Stimulated activated effector memory CD8-positive, alpha-beta T cell treated with anti-CD3 and anti-CD28 coated beads, Interleukin-12 subunit alpha, Interleukin-12 subunit beta, amount 100 ng/mL, for 72 hours (primary cell): ENCODE measurements at places on chromosomes 5 and 9.

DNA sequence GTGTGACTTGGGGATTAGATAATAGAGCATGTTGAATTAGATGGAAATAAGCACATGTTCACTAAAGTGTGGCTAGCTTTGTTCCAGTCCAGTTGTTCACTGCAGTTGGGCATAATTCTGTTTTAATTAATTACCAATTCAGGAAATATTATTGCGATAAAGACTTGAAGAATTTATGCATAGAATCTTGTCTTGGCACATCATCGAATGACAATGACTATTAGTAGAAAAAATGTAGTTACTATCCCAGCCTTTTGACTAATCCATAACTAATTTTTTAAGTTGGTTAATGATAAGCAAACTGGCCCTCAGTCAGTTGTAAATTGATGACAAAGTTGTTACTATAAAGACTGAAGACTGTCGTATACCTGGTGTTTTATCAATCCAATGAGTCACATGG is 10.5 kb downstream of the LNPEP start:
- no peak for DNase-seq

GRCh38 chr9:38371495-38371894 is 21.0 kb upstream of the ALDH1B1 start:
- DNase-seq = no peak

DNA sequence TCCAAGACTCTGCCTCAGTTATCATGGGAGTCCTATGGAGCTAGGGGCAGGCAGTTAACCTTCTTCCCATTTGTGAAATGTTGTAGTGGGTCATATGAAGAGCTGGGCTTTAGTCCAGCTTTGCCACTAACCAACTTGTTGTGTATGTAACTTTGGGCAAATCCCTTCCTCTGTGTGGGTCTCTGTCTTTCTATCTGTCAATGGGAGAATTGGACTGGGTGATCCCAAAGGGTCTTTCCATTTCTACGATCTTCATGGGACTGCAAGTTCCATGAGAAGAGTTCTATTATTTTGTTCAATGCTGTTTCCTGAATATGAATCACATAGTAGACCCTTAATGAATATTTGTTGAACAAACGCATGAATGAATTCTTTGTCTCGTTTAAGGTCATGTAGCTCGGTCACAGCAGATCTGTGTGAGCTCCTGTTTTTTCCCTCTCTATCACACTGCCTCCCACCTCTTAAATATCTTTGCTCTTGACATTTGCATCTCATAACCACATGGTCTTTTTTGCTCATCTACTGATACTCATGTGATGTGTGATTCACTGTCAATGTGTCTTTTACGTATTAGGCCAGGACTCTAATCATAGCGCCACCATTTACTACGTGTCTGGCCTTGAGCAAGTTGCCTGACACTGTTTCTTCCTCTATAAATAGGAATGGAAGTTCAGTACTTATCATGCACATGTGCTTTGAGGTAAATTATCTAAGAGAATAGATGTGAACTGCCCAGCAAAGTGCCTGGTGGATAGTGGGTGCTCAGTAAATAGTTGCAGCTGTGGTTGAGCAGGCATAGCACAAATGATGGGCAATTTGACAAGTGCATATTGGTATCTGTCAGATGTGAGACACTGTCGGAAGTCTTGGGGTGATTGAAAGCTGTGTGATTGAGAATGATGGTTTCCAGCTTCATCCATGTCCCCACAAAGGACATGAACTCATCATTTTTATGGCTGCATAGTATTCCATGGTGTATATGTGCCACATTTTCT is 37.4 kb downstream of the PTTG1 start:
- DNase-seq = no peak

- peak; percentile 59 for DNase-seq
Observed at GRCh38 chr9:6014670-6015270, 654 bp downstream of the RANBP6 start.

GRCh38 chr5:91121347-91121993 is 261.6 kb downstream of the ARRDC3 start:
- DNase-seq = no peak
